Esophagus squamous epithelium (tissue), 5 donors: ENCODE measurements at places on chromosomes 6 and 20.

DNA sequence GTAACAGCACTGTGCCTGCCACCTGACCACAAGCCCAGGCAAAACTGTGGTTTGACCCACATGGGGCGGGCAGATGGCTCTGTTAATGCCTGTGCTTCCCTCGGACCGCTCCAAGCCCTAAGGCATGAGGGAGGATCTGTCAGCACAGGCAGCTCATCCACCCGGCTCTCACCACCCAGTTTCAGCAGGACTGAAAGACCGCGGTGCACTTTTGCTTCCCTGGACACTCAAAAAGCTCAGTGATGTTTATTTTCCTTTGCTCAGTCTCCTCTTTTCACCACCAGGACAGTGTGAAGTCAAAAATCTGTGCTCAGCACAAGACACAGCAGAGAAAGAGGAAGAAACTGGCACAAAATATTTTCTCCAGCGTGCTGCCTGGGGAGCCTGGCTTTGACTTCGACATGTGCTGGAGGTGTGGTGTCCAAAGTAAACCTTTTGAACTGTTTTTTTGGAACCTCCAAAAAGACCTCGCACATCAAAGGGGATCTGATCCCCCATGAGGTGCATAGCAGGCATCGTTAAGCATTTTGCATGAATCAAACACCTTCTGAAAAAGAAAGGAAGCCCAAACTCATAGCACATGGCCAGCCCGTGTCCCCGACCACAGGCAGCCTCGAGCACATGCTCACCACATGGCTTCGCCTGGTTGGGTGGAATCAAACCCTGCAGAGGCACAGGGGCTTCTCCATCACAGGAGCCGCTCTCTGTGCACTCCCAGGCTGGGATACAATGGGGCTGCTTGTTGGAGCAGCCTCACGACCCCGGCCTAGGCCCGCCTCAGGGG, 441.7 kb upstream of the JARID2 start:
- no peak for DNase-seq

- DNase-seq, result no peak
These were observed 31.1 kb upstream of the SLC35D3 start for GRCh38 chr6:136890986-136891385.

DNA sequence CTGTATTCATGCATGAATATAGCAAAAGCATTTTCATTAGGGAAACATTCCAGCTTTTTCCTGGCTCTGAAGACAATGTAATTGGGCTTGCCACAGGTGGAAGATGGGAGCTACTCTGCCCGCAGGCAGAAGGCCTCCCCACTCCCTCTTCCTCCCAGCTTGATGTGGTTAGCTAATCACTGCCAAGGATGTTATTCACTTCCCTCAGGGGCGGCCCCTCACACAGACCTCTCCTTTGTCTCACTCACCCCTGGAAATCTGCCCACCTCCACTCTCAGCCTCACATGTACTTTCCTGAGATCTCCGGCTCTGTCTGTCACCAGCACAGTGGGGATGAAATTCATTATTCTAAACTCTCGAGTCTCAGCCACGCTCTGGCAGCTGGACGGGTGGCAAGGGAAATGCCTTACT, 100.7 kb downstream of the ANKRD60 start:
- DNase-seq, result no peak

GRCh38 chr6:119301429-119301828, 48.1 kb downstream of the MAN1A1 start:
- no peak for DNase-seq

GRCh38 chr20:25046181-25046641, 11.7 kb downstream of the ACSS1 start:
- no peak for DNase-seq

GRCh38 chr6:142458836-142459235, 157.0 kb downstream of the ADGRG6 start:
- no peak for DNase-seq

DNA sequence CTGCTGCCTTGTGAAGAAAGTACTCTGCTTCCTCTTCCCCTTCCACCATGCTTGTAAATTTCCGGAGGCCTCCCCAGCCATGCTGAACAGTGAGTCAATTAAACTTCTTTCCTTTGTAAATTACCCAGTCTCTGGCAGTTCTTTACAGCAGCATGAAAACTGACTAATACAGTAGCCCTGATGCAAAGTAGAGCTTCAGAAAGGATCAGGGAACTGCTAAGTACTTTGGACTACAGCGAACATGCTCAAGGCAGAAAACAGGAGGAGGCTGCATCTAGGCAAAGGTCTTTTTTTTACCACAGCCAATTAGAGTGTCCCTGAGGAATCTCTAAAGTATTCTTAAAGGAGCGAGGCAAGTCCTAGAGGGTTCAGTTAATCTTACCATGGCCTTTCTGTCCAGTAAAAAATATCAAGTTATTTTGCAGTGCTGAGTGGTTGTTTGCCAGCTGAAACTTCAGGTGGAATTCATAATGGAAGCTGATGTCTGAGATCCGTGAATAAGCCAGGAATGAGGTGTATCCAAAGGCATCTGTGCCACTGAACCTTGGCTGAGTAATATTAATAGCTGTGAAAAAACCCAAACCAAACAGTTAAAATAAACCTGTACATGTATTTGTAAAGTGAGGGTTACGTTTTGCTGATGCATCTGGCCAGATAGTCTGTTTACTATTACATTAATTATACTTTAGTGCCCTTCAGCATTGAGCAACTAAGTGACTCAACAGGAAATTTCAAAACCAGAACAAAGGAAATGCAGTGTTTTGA, 170.4 kb downstream of the PHF3 start:
- DNase-seq, result no peak

DNA sequence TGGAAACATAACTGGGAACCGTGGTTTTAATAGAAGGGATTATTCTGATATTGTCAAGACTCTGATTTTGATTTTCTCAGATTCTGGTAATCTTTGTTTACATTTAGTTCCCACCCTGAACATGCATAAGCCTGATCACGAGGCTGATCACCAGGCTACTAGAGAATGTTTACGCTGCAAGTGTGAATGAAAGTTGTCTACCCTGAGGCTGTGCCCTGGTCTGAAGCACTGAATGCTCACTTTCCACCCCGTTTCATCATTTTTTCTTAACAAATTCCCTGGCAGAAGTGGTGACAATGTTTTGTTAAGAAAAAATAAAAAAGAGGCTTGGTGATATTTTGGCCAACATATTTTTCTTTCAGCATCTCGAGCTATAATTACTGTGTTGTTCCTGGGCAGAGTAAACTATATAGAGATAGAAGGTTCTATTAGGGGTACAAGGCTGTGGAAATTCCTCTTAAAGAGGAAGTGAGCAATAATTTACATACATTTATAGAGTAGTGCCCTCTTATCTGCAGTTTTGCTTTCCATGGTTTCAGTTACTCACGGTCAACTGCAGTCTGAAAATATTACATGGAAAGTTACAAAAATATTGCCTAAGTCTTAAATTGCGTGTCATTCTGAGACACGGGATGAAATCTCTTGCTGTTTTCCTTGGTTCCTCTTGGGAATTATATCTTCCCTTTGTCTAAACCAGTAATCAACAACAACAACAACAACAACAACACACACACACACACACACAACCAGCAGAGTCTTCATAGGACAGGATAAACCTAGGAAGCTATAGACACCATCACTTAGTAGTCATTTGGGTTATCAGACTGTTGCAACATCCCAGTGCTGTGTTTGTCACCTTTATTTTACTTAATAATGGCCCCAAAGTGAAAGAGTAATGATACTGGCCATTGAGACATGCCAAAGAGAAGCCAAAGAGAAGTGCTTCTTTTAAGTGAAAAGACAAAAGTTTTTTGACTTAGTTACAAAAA, 566.6 kb upstream of the CITED2 start:
- DNase-seq, result no peak

GRCh38 chr6:15369838-15370237, 124.0 kb downstream of the JARID2 start:
- DNase-seq, result no peak

DNA sequence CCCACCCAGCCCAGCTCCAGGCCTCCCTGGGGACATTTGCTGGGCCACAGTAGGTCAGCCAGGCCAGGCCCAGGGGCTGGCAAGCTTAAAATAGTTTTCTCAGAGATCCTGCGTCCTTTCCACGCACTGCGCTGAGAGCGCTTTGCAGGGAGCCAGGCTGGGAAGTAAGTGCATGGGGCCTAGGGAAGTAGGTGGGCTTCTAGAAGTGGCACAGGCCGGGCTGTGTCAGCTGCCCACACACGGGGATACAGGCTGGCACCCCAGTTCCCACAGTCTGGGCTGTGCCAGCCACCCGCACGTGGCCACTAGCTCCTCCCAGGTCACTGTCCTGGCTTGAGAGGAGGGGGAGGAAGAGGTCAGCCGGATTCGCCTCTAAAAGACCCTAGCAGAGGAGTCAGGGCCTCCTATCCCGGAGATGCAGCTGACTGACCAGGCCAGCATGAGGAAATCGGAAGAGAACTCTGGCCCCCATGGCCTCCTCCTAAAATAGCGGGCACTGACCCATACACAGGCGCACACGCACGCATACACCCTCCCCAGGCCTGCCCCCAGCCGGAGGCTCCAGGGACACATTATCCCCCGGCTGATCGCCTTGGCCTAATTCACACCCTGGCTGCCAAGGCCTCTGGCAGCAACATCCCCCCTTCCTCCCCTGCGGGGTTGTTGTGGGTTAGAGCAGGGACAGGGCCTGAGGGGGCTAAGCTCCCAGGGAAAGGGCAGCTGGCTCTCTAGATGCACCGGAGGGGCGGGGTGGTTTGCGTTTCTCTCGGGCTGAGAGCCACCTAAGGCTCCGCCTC, 5.4 kb downstream of the SLCO4A1 start:
- DNase-seq, result no peak

DNA sequence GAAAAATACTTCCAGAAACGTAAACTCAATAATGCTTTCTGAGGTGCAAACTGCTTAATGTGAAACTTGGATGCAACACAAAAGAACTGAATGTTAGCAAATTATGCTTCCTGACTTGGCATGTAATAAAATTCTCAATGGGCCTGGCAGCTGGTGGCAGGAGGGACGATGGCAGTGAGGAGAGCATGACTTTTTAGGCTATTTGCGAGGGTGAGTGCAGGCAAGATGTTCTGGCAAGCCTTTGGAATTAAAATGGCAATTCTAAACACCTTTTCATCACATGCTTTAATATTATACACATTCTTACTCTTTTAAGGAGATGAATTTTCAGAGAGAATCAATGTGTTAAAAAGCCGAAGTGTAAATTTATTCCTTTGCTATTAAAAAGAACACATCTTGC, 224.8 kb upstream of the CDH4 start:
- DNase-seq, result no peak

DNA sequence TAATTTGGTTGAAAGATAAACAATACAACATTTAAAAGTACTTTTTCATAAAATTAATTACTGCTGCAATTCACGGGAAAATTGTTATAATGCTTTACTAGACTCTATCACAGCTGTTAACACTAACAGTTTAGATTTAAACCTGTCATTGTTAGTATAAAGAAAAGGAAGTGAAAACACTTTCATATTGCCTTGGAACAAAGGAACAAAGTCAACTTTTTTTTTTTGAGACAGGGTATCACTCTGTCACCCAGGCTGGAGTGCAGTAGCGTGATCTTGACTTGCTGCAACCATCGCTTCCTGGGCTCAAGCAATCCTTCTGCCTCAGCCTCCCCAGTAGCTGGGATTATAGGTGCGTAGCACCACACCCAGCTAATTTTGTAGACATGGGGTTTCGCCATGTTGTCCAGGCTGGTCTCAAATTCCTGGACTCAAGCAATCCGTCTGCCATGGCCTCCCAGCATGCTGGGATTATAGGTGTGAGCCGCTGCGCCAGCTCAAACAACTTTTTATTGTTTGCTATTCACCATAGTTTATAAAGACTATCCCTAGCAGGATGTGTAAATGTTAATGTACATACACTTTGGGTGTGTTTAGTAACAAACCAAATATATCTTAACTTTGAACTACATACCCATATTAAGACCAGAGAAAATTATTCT, 22.1 kb downstream of the SLC35A1 start:
- DNase-seq, result no peak

DNA sequence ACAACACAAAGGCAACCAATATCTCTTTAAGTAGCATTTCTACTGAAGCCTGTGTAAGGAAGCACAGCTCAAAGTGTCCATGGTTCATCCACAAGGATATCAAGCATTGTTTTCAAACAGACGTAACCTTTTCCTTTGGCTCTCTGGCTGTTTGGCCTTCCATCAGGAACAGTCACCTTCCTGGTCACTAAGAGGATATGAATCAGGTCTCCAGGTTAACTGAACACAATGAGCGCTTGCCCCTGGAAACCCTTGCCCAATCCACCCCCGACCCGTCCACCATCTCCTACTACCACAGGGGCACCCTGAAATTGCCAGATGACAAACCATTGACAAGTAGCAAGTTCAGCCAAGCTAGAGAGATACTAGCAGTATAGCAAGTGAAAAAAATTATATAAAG, 114.4 kb upstream of the COL21A1 start:
- DNase-seq, result no peak

- no peak for DNase-seq
These were observed 2.3 kb downstream of the SNX9 start for GRCh38 chr6:157825243-157825904.

- no peak for DNase-seq
These were observed 18.9 kb downstream of the TREML1 start for GRCh38 chr6:41135062-41135832.

- no peak for DNase-seq
These were observed 1141.4 kb upstream of the ADGRB3 start for GRCh38 chr6:67493682-67494081.

GRCh38 chr20:38724626-38725147, 401 bp downstream of the SLC32A1 start:
- DNase-seq, result no peak

DNA sequence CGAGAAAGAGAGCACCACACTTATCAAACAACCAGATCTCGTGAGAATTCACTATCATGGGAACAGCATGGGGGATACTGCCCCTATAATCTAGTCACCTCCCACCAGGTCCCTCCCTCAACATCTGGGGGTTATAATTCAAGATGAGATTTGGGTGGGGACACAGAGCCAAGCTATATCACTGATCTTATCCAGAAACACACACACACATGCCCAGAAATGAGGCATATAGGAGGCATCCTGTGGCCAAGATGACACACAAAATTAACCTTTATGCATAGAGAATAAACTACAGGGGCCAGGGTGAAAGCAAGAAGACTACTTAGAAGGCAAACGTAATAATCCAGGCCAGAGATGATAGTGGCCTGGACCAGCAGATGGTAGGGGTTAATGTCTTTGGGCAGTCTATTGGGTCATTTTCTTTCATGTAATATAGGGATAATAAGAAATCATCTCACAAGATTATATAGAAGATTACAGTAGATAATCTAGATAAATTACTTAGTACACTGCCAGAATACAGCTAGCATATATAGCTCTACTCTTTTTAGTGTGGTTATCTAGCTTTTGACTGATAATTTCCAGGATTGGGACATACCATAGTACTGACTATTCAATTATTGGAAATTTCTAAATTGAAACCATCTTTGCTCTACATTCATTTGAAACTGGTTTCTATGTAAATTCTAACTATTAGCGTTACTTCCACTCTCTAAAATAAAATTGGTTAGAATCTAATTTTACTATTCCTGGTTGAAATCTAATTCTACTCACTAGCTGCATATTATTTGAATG, 20.0 kb downstream of the RNF144B start:
- no peak for DNase-seq
